ENCODE measurements at places on chromosomes 7 and 10.
A peak's percentile ranks its signal among the peaks of the same experiment; 100 is the strongest.

DNA sequence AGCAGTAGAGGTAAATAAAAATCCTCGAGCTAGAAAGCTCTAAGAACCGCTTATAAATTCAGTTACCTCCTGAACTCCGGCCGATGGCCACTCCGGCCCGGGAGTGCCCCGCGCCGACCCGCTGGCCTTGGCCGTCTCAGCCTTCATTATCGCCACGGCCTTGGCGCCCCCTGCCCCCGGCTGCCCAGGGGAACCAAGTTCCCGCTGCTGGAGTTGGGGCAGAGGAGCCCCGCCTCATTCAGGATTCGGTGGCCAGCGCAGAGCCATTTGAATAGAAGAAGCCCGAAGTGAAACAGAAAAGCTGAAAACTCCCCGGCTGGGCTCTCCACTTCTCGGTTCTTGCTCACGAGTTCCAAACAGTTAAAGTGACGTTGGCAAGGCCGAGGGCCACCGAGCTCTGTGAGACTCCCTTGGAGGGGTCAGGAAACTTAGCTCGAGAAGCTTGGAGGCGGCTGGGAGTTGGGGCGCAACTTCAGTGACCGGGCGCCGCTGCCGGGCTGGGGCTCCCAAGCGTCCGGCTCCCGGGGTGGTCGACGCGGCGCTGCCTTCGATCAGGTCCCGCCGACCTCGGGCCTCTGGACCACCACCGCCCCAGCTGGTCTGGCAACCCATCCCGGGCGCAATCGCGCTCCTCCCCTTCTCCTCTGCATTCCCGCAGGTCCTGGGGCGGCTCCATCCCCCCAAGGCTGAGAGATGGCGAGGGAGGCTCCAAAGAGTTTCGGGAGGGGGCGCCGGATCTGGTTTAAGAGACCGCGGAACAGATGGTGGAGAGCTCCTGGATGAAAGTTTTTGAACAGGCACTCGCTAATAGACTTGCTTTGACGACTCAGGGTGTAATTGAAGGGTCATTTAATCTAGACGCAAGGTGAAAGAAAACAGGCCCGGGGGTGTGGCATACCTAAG is 5.8 kb upstream of the FEZF1 start:
- DNase-seq, result no peak

DNA sequence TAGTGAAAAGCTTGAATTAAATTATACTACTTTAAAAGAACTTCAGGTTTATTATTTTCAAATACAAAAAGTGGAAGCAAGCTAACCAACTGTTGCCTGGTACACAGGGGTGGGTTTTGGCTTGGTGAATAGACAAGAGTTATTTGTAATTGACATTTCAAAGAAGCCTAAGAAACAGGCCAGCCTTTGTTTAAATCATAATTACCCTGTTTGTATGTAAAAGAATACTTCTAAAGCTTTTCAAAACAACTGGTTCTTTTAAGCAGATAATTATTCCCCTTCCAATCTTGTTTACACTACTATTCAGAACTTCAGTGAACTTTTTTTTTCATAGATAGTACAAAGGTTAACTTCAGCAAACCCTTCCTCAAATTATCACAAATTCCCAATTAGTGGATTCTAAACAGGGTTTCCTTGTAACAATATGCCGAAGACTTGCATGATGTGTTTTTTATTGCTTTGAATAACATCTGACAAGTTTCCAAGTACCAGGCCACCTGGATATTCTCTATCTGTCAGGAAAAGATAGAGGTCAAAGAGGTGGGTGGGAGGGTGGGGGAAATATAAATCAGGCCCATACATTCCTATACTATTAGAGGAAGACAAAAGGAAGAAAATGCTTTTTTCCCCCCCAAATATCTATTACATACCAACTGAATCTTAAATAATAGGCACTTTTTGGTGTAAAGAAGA is 20.4 kb downstream of the SSMEM1 start:
- no peak for DNase-seq

DNA sequence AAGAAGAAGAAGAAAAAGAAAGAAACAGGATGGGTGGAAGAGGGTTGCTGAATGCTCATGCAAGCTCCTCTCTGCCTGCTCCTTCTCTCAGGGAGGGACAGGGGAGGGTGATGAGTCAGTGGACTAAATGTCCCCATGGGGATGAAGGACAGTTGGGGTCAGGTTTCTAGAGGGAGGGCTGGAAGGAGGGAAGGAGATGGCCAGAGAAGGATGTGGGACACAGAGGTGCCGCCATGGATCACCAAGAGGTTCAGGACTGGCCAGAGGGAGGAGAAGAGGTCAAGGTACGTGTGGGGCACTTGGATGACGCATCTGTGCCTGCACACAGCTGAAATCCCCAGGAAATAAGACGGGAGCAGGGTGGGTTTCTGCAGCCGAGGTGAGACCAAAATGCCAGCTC is 88.9 kb upstream of the GTF2I start:
- peak; percentile 33 for DNase-seq

DNA sequence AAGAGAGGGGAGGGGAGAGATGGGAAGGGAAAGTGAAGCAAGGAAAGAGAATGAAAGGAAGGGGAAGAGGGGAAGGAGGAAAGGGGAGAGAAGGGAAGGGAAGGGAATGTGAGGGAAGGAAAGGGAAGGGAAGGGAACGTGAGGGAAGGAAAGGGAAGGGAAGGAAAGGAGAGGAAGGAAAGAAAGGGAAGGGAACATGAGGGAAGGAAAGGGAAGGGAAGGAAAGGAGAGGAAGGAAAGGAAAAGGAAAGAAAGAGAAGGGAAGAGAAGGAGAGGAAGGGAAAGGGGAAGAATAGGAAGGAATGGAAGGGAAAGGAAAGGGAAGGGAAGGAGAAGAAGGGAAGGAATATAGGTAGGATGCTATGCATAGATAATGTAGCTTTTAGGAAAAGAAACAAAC is 139.7 kb upstream of the PTER start:
- DNase-seq, result no peak

DNA sequence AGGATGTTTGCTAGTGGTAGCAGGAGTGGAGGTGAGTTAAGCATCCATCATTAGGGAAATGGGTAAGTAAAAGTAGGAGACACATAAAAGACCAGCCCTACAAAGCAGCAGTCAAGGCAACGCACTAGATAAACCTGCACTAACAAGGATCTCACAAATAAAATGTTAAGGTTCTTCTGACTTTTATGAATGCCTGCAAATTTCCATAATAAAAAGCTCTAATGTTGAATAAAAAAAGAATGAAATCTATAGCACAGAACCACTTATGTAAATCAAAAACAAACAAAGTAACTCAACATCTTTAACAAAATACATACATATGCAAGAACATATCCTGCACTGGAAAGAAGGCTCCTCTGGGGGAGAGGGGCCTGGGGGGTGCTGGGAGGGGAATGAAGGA is 4.6 kb downstream of the SGMS1 start:
- DNase-seq, result no peak

- no peak for DNase-seq
Measured at GRCh38 chr10:52276986-52277385, 37.1 kb upstream of the DKK1 start.

DNA sequence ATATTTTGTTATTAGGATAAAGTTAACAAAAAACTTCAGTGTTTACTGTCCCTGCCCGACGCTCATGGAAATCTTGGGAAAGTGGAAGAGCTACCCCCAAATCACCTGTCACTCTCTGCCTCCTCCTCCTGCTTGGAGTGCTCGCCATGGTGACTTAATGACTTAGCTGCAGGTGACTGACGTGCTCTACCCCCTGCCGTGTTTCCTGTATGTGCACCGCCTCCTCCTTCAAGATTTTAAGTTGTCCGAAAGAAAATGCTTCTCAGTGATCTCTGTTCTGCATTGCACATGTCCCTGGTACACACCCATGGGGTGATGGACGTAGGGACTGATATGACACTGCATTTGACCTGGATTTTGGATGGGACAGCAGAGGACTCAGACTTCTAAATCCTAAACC is 338.8 kb upstream of the SHH start:
- DNase-seq, result no peak

GRCh38 chr7:43485580-43485979 is 97.3 kb upstream of the STK17A start:
- no peak for DNase-seq

DNA sequence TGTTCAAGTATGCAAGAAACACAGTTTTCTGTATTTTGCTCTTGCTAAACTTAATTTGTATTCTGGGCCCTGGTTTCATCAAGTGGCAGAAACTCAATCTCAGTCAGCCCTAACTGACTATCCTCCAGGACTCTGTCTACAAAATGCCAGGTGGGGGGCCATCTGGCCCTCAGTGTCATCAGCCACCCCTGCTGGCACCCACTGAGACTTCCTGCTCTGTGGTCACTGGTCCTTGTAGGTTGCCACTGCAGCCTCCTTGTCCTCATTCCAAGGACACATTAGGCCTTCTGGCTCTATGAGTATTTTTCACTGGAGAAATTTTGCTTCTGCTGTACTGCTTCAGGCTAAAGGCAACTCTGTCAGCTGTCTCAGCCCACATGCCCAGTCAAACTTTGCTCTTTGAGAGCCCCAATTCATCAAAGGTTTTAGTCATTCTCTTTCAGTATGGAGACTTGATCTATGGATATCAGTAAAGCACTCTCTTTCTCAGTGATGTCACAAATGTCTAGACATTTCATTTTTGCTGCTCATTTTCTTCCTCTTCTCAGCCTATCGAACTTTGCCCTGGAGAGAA is 163.6 kb downstream of the KCND2 start:
- DNase-seq, result no peak

DNA sequence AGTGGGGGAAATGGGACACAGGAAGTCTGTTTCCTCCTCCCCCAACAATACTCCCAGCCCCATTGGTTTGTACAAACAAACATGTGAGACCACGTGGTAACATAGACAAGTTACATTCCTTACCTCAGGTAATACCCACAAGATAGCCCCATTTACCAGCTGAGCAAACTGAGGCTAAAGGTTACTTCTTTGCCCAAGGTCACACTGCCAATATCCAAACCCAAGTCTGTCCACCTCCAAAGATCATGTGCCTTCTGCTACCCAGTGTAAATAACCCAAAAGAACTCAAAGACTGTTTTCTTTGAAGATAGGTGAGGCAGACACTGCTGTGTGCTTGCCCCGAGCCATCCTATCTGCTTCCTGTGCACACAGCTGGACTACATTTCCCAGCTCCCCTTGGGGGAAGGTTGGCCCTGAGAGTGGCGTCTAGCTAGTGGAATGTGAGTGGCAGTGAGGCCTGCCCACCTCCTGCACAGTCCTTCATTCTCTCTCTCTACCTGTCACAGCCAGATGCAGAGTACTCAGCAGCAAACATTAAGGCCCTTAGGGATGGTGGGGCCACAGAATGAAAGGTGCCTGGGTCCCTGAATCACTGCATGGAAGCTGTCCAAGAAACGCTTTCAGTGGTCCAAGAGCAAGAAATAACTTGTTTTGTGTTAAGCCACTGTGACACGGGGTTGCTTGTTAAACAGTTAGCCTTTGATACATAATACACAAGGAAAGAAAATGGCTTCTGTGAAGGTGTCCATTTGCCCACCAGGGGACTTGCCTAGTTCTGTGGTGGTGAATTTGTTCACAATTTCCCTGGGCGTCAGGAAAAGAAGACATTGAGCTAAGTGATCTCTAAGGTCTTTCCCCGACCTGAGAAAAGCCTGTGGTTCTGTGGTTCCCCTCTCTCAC is 257.7 kb upstream of the NFE2L3 start:
- no peak for DNase-seq

GRCh38 chr10:23610626-23611307 is 171.9 kb downstream of the OTUD1 start:
- DNase-seq, result no peak

DNA sequence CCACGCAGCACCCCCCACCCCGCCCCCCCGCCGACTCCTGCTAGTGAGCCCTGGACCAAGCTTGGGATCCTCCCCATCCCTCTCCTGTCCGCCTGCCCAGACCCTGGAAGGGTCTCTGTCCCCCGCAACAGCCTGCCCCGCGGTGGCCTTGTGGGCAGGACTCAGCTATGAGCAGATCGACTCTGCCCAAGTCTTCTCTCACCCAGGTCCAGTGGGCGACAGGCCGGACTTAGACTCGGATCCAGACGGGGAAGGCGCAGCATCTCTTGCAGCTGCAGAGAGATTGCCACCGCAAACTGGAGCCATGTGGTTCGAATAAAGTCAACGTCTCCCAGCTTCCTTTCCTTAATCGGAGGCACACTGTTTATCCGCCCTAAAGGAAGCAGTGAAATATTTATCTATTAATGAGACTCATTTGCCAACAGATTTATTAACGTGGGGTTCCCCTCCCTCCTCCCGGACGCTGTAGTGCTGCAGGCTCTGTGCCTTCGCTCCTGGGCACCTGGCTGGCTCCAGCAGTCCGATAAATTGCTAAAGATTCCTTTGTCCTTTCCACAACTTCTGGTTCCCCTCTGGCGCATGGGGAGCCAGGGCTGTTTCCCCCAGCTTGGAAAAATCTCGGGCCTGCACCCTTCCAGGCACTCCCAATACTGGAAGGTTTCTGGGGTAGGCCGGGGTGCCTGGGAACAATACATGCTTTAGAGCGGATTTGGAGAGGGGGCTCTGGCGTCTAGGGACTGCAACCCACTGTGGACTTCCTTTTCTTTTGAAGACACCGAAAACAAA is 634 bp upstream of the HOXA7 start:
- no peak for DNase-seq

DNA sequence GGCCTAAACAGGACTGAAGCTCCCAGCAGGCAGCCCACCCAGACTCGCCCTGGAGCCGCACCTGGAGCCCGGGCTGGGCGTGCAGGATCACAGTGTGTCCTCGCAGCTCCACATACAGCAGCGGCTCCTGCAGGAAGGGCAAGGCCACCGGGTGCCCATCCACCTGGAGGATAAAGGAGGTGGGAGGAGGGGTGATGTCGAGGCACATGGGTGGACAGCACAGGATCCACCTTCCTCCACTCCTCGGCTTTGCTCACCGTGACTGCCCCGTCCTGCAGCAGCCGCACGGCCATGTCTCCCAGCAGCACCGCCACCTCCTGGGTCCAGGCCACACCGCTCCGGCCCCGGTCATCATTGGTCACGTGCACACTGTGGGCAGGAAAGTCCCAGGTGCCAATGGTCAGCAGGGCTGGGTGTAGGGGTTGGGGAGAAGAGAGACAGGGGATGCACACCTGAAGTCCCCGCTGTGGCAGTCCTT is 16.8 kb downstream of the ATP6V1F start:
- DNase-seq, result no peak

- DNase-seq, result peak; percentile 54
Measured at GRCh38 chr7:46725838-46726237, 804.8 kb upstream of the IGFBP3 start.

GRCh38 chr10:43043773-43044447 is 33.0 kb upstream of the RET start:
- DNase-seq, result no peak

GRCh38 chr10:60270426-60270825 is 119.2 kb downstream of the ANK3 start:
- DNase-seq, result no peak

DNA sequence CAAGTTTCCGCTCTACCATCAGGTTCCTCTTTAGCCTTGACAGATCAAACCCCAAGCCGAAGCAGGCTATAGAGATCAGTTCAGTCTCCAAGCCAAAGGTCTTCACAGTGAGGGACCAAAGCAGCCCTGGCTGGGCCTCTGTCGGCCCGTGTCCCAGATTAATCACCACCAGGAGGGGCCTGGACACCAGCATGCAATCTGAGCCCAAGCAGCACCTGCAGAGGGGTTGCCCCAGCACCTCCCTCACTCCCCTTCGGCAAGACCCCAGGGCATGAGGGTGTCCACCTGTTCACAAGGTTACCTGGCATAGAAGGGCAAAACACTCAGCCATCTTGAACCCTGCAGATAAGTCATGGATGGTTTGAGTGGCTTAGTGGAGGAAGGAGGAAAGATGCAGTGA is 36.0 kb downstream of the FBXW4 start:
- DNase-seq, result no peak

All from cardiac fibroblast (primary cell).